ENCODE measurements at places on chromosomes 2 and 18.

GRCh38 chr2:166372046-166372445 lies 3.7 kb downstream of the SCN9A start:
- DNase-seq = no peak

DNA sequence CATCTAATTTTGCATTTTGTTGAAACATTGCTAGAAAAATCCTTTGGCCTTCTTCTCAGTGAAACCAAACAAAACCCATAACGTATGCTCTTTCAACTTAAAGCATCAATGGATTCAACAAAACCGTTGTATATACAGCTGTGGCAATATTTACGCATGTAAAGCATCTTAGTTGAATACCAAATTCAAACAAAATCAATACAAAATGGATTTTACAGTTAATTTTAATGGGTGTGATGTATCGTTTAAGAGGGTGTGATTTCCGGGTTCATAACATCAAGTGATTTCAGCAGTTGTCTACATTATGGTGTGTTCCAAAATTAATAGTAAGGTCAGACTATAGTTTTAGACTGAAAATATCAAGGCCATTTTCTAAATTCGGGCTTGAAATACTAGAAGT lies 198.2 kb downstream of the TGIF1 start:
- DNase-seq = peak; percentile 64

GRCh38 chr2:226440127-226440918 lies 359.3 kb downstream of the IRS1 start:
- DNase-seq = no peak

- no peak for DNase-seq
Observed at GRCh38 chr18:77131100-77131651, 1.4 kb downstream of the MBP start.

- no peak for DNase-seq
Observed at GRCh38 chr18:76421685-76422078, 73.4 kb downstream of the ZNF516 start.

- DNase-seq = no peak
Observed at GRCh38 chr18:51135795-51136194, 61.7 kb downstream of the MEX3C start.
